ENCODE measurements at places on chromosomes 11 and 22.

DNA sequence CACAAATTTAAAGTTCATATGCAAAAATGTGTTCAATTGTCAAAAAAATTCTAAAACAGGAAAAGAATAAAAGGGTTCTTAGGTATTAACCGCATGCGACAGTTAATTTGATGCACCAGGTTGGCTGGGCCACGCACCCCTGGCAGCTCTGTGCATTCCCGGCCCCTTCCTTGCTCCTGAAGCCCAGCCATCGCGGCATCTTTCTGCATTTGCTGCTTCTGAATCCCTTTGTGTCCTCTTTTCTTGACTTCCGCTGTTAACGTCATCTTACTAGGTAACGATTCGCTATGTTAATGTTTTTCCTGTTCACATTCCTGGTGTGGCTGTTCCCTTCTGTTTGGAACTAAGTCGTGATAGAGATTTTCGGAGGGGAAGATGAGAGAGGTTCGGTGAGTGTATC is 7.9 kb upstream of the KLHDC7B start:
- no peaks in the 10 kb centered on the region for H3K4me1 ChIP-seq
- no peaks in the 10 kb centered on the region for H3K36me3 ChIP-seq

GRCh38 chr11:19890308-19890707 is 177.7 kb downstream of the NAV2 start:
- no peak for DNase-seq
- H3K27me3 ChIP-seq: no peaks in the 10 kb centered on the region
- peak overlapping the region; percentile 2 for H3K27ac ChIP-seq
- H3K36me3 ChIP-seq: peaks cover 3% of the 10 kb centered on the region
- no peak overlapping the region for H3K4me3 ChIP-seq

GRCh38 chr11:16945671-16946469 is 68.3 kb downstream of the PLEKHA7 start:
- no peak overlapping the region for H3K4me3 ChIP-seq
- H3K36me3 ChIP-seq: no peaks in the 10 kb centered on the region
- no peak for DNase-seq
- H3K4me1 ChIP-seq: peaks cover 11% of the 10 kb centered on the region
- no peak overlapping the region for H3K27ac ChIP-seq
- no peaks in the 10 kb centered on the region for H3K27me3 ChIP-seq

DNA sequence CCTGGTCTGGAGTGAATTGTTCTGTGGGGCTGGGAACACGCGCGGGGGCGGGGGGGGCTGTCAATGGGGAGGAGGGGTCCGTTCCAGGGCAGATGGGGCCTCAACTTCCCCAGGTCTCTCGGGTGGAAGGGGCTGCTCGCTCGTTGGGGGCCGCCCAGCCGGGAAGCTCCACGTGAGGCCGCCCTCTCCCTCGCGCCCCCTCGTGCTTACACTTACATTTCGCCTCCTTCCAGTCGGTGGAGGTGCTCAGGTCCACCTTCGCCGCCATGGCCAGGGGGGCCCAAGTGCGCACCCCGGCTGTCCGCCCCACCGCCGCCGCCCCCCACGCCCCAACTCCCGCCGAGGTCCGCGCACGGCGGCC is 452 bp downstream of the MACROD1 start:
- no peaks in the 10 kb centered on the region for H3K27me3 ChIP-seq
- H3K4me1 ChIP-seq: peaks cover 23% of the 10 kb centered on the region
- no peaks in the 10 kb centered on the region for H3K36me3 ChIP-seq
- H3K4me3 ChIP-seq: peak overlapping the region; percentile 54

GRCh38 chr22:47168441-47168840 is 406.0 kb downstream of the TBC1D22A start:
- no peak for DNase-seq
- H3K4me1 ChIP-seq: peaks cover 27% of the 10 kb centered on the region
- peaks cover 40% of the 10 kb centered on the region for H3K36me3 ChIP-seq
- H3K27ac ChIP-seq: no peak overlapping the region
- no peaks in the 10 kb centered on the region for H3K27me3 ChIP-seq

DNA sequence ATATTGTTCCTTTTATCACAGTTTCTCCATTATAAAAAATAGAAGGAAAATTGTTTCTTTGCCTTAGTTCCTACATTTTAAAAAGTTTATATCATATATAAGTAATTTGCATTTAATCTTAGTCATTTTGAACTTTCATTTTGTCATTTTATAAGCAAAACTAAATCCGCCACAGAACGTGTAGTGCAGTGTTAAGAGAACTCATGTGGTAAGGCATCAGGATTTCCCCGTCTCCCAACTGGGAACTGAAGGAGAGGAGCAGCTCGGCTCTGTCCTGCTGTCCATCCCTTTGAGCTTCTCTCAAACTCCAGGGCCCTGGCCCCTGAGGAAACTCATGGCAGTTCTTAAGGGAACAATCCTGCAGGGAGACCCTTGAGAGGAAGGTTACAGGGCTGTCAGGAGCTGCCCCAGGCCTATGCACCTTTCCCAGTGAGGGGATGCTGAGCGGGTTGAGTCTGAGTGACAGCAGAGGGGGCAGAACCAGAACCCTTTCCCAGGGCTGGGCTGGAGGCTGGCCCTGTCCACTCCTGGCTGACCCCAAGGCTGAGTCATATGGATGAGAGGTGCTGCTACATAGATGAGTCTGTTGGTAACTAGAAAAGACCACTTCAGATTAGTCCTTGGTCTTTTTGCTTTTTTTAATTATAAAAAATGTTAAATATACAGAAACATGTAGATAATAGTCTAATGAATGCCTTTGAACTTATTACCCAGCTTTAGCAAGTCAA is 333.1 kb downstream of the TBC1D22A start:
- peaks cover 25% of the 10 kb centered on the region for H3K4me1 ChIP-seq
- DNase-seq: no peak
- no peaks in the 10 kb centered on the region for H3K27me3 ChIP-seq
- no peak overlapping the region for H3K4me3 ChIP-seq
- no peak overlapping the region for H3K27ac ChIP-seq

DNA sequence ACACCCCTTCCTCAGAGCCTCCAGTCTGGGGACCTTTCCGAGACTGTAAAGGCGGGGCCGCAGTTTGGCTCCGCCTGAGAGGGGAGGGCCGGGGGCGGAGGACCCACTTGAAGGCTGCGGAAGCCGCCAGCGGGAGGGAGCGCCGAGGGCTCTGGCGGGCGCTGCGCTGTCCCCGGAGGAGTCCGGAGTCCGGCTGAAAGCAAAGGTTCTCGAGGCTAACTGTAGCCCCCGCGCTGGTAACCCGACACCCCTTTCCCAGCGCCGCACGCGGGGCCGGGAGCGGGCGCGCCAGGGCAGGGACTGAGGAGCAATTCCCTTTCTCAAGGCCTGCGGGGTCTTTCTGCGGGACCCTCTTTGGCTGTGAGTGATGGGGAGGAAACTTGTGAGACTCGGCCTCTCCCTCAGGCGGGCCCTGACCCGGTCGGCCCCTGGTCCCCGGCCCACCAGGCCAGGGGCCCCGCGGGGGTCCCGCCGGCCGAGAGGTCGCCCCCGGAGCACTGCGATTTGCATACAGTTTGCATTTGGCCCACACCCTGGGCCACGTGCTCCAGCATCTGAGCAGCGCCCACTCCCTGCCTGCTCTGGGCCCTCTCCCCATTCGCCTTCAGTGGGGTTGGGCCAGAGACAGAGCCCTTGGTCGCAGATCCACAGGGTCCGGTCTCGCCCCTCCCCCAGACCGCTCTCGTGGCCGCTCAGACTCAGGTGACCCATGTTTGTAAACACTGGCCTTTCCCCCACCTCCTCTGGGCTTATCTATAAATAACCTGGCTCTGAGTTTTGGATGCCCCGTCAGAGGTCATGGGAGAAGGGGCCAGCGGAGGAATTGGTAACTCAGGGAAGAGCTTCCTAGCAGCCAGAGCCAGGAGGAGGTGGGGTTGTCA is 519 bp upstream of the ART5 start:
- peak; percentile 45 for DNase-seq
- H3K4me1 ChIP-seq: peaks cover 20% of the 10 kb centered on the region
- H3K27me3 ChIP-seq: peaks cover 4% of the 10 kb centered on the region
- peak overlapping the region; percentile 54 for H3K4me3 ChIP-seq
- H3K36me3 ChIP-seq: no peaks in the 10 kb centered on the region
- no peak overlapping the region for H3K27ac ChIP-seq

GRCh38 chr11:61020551-61021235 is 49.2 kb downstream of the CD6 start:
- no peaks in the 10 kb centered on the region for H3K27me3 ChIP-seq
- peaks cover 14% of the 10 kb centered on the region for H3K4me1 ChIP-seq
- H3K4me3 ChIP-seq: no peak overlapping the region
- no peak overlapping the region for H3K27ac ChIP-seq
- H3K36me3 ChIP-seq: no peaks in the 10 kb centered on the region
- DNase-seq: no peak

- H3K4me3 ChIP-seq: no peak overlapping the region
- H3K27me3 ChIP-seq: no peaks in the 10 kb centered on the region
- H3K36me3 ChIP-seq: peaks cover 72% of the 10 kb centered on the region
These were observed 3.2 kb downstream of the CTSD start for GRCh38 chr11:1760351-1761109.

GRCh38 chr22:19579115-19579811 is 55.1 kb upstream of the CLDN5 start:
- H3K36me3 ChIP-seq: no peaks in the 10 kb centered on the region
- no peak overlapping the region for H3K4me3 ChIP-seq
- H3K27me3 ChIP-seq: no peaks in the 10 kb centered on the region

- no peaks in the 10 kb centered on the region for H3K27me3 ChIP-seq
- H3K36me3 ChIP-seq: no peaks in the 10 kb centered on the region
- no peak overlapping the region for H3K4me3 ChIP-seq
- peaks cover 5% of the 10 kb centered on the region for H3K4me1 ChIP-seq
- H3K27ac ChIP-seq: no peak overlapping the region
These were observed 51.6 kb downstream of the CLMP start for GRCh38 chr11:123143476-123143875.

DNA sequence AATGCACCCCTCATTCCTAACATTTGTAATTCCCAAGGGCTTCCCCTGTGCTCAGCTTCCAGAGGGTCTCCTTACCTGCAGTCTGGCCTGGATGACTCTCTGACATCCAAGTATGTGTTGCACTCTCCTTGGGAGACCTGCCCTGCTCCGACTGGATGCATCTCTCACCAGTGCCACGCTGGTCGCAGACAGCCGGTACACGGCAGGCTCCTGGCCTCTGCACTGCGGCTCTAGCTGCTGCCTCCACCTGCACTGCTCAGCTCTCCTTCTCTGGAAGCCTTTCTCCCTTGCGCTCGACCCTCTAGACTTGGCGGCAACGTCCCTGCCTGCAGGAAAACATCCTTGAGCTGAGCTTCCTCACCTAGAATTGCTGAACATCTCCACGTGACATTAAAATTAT is 685.9 kb downstream of the BRD1 start:
- no peak overlapping the region for H3K4me3 ChIP-seq
- no peak overlapping the region for H3K27ac ChIP-seq
- H3K36me3 ChIP-seq: peaks cover 1% of the 10 kb centered on the region
- no peak for DNase-seq
- H3K27me3 ChIP-seq: no peaks in the 10 kb centered on the region

GRCh38 chr11:132886335-132886734 is 646.0 kb downstream of the OPCML start:
- no peak overlapping the region for H3K27ac ChIP-seq
- H3K27me3 ChIP-seq: no peaks in the 10 kb centered on the region
- no peaks in the 10 kb centered on the region for H3K36me3 ChIP-seq
- peaks cover 14% of the 10 kb centered on the region for H3K4me1 ChIP-seq
- DNase-seq: no peak

DNA sequence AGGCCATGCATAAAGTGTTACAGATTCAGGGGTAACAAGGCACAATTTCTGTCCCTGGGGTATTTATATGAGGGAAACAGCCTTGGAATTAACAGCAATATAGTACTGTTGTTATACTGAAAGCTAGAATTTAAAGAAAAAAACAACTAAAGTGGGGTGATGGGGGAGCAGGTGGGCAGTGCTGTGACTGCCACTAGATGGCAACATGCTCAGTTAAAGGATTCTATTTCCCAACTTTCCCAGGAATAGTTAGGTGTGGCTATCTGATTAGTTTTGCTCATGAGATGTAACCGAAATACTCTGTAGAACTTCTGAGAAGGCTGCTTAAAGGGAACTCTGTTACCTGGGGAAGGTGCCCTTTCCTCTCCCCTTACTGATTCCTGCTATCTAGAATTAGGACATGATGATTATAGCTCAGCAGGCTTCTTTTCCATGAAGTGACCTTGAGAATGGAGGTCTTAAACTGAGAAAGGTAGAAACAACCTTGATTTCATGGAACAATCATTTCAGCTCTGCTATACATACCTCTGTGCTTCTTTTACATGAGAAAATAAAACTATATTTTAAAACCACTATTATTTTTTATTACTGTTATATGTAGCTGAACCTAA is 102.6 kb downstream of the RELT start:
- no peaks in the 10 kb centered on the region for H3K4me1 ChIP-seq
- no peak overlapping the region for H3K27ac ChIP-seq
- no peaks in the 10 kb centered on the region for H3K36me3 ChIP-seq
- H3K27me3 ChIP-seq: no peaks in the 10 kb centered on the region
- no peak for DNase-seq

DNA sequence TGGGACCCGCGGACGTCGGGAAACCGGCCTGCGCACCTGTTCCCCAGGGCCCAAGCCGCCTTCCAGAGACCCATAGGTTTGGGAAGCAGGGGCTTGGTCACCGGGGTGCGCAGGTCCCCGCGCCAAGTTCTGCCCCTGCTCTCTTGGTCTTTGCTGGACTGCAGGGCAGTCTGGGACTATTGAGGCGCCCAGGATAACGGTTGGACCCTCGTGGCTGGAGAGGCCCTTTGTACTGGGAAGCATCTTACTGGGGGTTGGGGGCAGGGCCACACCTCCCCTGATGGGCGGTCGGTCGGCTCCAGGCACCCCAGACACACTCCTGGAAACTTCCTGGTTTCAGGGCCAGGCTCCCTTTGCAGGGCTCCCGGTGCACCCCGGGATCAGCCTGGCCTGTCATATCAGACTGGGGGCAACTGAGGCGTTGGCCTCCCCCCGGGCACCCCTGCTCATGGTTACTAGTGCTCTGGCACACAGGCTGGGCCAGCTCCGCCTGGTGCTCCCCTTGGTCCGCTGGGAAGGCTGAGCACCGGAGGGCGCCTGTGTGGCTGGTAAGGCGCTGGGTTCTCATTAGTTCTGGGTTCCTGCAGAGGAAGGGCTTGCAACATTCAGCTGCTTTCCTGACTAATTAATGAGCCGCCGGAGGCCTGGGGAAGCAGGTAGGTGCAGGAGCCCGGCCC is 1250.5 kb downstream of the BRD1 start:
- peak; percentile 51 for DNase-seq
- peaks cover 61% of the 10 kb centered on the region for H3K4me1 ChIP-seq
- peak overlapping the region; percentile 46 for H3K4me3 ChIP-seq
- no peaks in the 10 kb centered on the region for H3K27me3 ChIP-seq
- H3K27ac ChIP-seq: peak overlapping the region; percentile 52

GRCh38 chr11:4074266-4074665 is 20.3 kb upstream of the RRM1 start:
- DNase-seq: no peak
- H3K4me3 ChIP-seq: no peak overlapping the region
- peaks cover 4% of the 10 kb centered on the region for H3K4me1 ChIP-seq
- no peak overlapping the region for H3K27ac ChIP-seq
- H3K36me3 ChIP-seq: peaks cover 3% of the 10 kb centered on the region

DNA sequence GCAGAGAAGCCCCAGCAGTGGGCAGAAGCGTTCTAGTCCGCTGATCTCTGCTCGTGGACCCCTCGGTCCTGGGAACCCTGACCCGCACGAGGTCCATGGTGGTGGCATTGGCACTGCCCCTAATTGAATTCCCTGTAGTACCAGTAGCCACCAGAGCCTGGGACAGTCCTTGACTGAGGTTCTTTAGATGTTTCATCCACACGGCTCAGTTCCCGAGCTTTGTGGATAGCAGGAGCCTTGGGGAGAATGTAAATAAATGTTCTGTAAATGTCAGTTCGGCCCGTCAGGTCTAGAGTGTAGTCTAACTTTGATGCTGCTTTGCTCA is 39.4 kb upstream of the SEPTIN5 start:
- no peaks in the 10 kb centered on the region for H3K36me3 ChIP-seq
- no peak for DNase-seq
- no peaks in the 10 kb centered on the region for H3K27me3 ChIP-seq
- H3K4me1 ChIP-seq: peaks cover 12% of the 10 kb centered on the region
- H3K4me3 ChIP-seq: no peak overlapping the region

All from spinal cord (tissue), 10 donors.